ENCODE measurements at places on chromosomes 11 and 22.

- no peak for DNase-seq
Observed at GRCh38 chr11:121613724-121614123, 161.0 kb upstream of the SORL1-AS1 start.

DNA sequence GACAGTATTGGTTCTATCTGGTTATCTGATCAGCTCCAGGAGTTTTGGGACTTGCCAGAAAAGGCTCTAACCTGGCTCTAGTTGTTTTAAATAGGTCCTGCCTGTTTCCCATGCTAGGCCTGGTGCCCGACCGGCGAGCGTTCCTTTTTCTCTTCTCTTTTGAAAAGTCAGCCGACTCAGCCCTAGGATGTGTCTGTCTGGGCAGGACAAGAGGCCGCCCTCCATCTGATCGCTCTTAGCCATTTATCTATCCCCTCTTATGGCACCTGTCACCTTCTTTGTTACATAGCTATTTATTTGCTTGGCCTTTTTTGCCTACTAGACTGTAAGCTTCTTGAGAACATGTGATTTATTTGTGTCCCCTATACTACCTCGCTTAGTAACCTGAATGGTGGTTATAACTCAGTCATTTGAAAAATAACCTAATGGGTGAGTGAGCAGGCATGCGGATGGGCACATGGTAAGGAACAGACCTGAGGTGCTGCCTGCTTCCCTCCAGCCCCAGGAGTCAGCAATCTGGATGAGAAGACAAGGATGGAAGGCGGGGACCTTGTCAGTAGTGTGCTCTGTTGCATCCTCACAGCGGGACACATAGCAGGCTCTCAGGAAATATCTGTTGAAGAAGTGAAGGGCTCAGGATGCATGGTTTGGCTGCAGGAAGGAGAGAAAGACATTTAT is 108.4 kb downstream of the ZBTB16 start:
- no peak for DNase-seq

GRCh38 chr22:38828616-38829205 is 15.1 kb downstream of the NPTXR start:
- peak; percentile 17 for DNase-seq

GRCh38 chr22:46057246-46058090 is 80.5 kb upstream of the WNT7B start:
- no peak for DNase-seq

DNA sequence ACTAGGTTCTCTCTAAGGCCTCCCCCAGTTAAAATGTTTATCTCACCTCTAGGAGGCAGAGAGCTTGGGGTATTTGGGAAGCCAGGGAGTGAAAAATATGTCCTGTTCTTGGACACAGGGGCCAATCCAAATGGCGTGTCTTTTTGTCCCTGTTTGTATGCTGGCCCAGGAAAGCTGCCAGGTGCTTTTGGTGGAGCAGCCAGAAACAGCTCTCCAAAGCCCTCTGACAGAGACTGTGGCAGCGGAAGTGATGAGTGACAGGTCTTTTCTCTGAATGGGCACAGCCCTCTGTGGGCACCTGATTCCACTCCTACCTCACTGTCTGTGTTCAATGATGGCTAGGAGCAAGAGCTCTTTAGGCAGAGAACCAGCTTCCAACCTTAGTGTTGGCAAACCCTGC is 106.4 kb upstream of the KIRREL3 start:
- no peak for DNase-seq

DNA sequence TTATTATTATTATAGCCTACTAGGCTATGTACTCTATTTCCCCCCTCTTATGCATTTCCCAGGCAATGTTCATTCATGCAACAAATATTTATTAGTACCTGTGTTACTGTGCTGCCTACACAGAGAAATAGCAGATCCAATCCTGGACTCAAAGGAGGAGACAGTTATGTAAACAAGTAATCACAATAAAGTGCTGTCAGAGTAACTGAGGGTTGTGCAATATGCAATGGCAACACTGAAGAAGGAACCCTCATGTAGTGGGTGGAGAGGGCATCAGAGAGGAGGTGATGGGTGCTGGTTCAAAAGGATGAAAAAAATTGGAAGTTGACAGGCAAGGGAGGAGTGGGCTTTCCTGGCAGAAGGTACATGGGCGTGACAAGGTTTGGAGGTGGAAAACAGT is 886 bp upstream of the P4HA3 start:
- no peak for DNase-seq

- peak; percentile 84 for DNase-seq
Observed at GRCh38 chr11:120801801-120802689, 221.9 kb upstream of the TBCEL start.

DNA sequence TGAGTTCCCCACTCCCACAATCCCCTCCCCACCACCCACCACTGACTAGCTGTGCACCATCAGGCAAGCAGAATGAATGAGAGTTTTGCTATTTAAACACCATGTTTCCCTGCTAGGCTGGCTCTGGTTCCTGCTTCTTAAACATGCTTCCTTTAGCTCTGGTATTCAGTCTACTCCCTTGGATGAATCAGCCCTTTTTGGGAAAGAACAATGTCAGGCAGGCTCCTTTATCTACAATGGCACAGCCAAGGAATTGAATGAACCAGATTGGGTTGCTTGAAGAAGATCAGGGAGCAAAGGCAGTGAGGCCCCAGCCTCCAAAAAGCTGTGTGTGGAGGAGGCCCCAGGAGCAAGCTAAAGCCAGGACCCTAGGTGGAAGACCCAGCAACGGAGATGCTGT is 92.9 kb upstream of the ISX start:
- DNase-seq: no peak

DNA sequence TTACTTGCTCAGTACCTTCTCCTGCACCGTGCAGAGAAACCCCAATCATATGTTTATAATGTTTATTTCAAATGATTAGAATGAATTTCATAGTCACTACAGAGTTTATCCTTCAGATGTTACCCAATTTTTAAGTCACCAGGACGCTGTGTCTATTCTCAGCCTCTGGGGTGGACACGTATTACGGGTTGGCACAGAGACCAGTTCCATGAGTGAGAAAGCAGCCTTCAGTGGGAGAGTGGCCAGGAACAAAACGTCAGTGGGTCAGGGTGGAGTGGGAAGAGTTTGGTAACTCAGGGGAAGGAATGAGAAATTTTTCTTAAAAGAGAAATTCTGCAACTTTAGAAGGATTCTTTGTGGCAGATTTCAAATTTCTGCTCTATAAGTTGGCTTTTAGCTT is 77.1 kb upstream of the MTMR2 start:
- DNase-seq: peak; percentile 91

GRCh38 chr22:20867179-20868024 is 8.6 kb downstream of the SNAP29 start:
- peak; percentile 38 for DNase-seq

DNA sequence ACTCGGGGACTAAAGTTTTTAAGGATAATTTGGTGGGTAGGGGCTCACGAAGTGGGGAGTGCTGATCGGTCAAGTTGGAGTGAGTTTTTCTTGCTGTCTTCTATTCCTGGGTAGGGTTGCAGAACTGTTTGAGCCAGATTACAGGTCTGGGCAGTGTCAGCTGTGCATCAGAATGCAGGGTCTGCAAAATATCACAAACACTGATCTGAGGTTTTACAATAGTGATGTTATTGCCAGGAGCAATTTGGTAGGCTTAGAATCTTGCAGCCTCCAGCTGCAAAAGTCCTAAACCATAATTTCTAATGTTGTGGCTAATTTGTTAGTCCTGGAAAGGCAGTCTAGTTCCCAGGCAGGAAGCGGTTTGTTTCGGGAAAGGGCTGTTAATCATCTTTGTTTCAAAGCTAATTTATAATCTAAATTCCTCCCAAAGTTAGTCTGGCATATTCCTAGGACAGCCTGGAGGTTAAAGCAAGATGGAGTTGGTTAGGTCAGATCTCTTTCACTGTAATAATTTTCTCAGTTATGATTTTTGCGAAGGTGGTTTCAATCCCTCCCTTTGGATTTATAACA is 39.7 kb upstream of the CALCA start:
- DNase-seq: no peak

DNA sequence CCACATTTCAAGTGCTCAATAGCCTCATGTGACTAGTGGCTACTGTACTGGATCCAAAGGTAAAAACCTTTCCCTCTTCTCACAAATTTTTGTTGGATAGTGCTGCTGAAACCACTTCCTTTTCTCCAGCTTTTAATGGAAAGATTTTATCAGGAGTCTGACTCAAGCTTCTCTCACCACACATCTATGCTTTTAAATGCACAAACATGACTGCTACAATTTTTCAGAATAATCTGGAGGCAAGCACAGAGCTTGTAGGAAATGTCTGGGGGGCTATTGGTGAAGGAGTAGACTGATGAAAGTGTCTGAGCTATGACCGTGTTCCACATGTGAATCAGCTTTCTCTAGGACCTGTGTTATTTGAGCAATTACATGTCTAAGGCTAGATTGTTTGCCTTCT is 101.1 kb upstream of the FAT3 start:
- no peak for DNase-seq

- no peak for DNase-seq
Observed at GRCh38 chr22:23038334-23038642, 32.0 kb upstream of the GNAZ start.

DNA sequence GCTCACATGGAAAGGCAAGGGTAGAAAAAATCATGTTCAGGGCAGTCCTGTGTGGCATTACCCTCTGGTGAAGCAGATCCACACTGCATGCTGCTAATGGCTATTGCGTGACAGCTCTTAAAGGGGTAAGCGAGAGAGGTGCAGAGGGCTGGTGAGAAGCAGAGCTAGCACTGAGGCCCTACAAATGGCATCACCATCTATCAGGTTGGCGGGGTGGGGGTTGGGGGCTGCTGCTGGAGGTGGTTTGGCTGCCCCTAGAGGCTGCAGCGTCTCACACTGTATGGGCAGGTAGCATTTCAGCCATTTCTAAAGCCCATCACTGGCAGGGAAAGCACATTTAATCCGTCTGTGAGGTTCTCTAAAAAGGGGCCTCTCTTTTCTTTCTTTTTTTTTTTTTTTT is 16.9 kb upstream of the TMA7B start:
- no peak for DNase-seq

DNA sequence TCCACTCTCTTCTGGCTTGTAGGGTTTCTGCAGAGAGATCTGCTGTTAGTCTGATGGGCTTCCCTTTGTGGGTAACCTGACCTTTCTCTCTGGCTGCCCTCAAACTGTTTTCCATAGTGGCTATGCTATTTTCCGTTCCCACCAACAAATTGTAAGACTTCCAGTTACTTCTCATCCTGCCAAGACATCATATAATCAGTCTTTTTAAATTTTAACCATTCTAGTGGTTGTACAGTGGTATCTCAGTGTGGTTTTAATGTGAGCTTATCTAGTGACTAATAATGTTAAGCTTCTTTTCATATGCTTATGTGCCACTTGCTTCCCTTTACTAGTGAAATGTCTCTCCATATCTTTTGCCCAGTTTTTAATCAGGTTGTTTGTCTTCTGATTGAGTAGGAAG is 13.6 kb upstream of the TRIM29 start:
- no peak for DNase-seq

GRCh38 chr22:47169801-47170140 is 407.3 kb downstream of the TBC1D22A start:
- DNase-seq: peak; percentile 59

All from aorta (tissue), 5 donors.